ENCODE measurements at places on chromosomes 3 and 15.

GRCh38 chr3:161556533-161556932 is 59.9 kb downstream of the OTOL1 start:
- DNase-seq, result no peak

DNA sequence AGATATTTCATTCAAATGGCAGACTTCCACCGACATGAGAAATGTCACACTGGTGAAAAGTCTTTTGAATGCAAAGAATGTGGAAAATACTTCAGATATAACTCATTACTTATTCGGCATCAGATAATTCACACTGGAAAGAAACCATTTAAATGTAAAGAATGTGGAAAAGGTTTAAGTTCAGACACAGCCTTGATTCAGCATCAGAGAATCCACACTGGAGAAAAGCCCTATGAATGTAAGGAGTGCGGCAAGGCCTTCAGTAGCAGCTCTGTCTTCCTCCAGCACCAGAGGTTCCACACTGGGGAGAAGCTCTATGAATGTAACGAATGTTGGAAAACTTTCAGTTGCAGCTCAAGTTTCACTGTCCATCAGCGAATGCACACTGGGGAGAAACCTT is 8.6 kb upstream of the ZNF621 start:
- DNase-seq, result no peak

- DNase-seq, result no peak
Observed at GRCh38 chr3:165197481-165197800, 1.3 kb upstream of the SLITRK3 start.

DNA sequence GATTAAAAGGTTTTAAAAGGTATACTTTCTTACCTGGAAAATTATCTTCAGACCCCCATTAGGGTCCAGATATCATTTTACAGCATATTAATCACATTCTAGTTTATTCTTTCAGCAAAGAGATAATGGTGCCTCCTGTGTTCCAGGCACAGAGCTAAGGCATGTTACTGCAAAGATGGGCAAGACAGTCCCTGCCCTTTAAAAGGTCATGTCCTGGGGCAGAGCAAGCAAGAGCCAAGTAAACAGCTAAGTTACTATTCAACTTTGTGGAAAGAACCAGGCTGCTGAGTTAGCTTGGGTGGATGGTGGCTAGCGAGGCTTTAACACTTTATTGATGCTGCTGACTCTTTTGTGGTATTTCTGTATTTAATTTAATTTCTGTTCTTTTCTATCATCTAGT is 75.0 kb downstream of the LRRC28 start:
- no peak for DNase-seq

DNA sequence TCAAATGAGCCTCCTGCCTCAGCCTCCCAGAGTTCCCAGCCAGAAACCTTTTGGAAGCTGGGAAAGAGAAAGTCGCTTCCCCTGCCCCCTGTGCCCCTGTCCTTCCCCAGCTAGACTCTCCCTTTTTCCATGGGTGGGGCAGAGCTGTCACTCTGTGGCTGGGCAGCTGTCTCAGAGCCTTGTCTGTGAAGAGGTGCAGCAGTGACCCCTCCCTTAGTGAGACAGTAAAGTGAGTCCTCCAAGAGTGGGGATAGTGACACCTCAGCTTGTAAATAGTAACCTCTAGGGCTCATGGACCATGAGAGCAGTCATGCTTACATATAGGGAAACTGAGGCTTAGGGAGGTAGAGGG is 76.3 kb downstream of the SMAD6 start:
- no peak for DNase-seq

- DNase-seq, result no peak
Observed at GRCh38 chr15:83767741-83768140, 113.8 kb downstream of the ADAMTSL3 start.

DNA sequence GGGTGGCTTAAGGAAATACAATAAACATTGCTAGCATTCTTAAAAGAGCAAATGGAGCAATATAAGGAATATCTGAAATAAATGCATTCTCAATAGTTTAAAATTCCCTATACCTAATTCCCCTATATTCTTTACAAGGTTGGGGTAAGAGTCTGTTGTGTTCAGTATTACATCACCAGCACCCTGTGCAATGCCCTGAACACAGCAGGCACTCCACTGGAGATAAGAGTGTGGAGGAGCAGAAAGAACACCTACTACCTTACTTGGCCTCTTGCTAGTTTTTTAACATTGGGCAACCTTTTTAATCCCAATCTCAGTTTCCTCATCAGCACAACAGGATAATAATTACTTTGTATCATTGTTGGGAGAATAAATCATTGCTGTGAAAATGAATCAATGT is 140.2 kb upstream of the PLXND1 start:
- DNase-seq, result no peak

GRCh38 chr15:29472901-29473445 is 203.4 kb upstream of the NSMCE3 start:
- no peak for DNase-seq

DNA sequence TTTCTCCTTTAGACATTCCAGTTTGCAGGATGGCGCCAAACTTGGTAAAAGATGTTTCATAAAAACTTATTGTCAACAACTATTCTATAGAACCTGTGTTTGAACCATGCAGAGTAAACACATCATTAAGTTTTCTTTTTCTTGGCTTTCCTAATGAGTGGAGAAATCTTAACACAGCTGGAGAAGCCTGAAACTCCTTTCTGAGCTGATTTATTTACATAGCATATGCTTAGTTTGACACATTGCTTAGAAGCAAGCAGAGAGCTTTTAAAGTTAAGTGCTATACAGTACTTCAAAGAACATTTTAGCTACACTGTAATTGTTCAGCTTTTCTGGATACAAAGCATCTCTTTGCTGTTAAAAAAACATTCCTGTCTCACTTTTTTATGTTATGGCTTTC is 61.0 kb upstream of the PAQR5 start:
- DNase-seq, result no peak

DNA sequence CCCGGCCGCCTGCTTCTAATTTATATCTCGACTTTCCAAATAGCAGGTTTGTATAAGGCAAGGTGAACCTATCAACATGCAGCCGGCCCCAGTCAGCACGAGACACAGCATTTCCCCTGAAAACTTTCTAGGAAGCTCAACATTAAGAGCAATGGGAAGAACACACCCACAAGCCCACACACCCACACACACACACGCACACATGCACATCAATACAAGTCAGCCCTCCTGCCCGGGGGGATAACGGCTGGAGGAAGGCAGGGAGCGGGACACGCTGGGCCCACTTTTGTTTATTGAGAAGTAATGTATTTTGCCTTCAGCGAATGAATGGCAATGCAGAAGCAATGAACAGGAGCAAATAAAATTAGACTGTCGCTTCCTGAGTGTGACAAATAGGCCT is 83.5 kb downstream of the PCSK6 start:
- DNase-seq, result no peak

DNA sequence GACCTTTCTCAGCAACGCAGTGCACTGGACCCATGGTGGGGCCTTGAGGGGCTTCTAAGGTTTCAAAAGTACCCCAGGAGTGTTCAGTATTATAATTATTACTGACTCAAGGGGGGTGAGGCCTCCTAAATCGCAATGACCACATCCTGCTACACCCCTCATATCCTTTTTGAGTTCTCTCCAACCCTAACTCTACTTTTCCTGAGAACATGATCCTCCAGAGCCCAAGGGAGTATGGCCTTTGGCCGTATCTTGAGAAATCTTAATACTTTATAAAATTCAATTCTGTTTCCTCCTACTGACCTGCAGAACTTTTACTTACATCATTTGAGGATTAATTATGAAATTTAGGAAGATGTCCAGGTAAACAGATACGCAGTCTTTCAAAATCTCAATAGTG is 30.4 kb upstream of the RARRES1 start:
- DNase-seq, result no peak

DNA sequence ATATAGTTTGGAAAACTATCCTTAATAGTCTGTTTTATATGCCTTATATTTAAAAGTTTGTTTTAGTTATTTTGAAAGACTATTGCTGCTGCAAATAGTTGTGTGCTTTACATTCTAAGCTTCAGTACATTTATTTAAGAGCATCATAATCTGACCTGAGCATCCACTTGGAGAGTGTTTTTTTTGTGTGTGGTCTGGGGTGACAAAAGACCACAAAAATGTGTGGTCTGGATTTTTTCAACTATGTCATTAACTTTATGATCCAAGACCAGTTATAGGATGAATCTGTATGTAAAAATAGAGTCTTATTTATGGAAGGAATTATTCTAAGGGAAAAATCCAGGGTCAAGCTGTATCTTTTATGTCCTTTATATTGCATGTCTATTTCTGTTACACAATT is 77.4 kb downstream of the SLTM start:
- DNase-seq, result no peak

- DNase-seq, result no peak
Observed at GRCh38 chr3:71850654-71851053, 65.7 kb upstream of the PROK2 start.

GRCh38 chr15:95278532-95279245 is 1047.3 kb downstream of the MCTP2 start:
- DNase-seq, result no peak

DNA sequence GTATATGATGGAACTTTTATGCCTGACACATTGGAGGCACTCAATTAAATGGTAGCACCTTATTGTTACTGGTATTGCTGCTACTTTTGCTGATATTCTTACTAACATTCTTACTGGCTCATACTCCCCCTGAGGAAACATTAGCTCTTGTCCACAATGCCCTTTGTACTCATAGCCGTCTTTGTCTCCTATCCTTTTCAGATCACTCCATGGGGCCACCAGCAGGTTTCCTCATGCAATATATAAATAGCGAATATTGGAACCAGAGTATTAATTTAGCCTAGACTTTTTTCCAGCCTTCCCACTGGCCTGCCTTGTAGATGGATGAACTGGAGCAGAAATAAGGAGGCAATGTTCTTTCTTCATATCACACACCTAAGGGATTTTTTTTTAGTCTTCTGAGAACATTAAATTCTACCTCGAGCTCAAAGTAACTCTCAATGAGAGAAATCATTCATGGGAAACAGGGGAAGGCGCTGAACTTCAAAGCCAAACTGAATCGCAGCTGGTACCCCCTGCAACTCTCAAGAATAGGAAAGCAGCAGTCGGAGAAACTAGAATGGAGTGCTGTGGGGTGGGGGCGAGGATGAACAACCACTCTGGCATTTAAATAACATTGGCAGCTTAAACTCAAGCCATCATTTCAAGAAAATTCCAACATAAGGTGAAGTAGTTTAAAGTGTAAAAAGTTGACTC is 300.3 kb downstream of the TAFA4 start:
- DNase-seq, result no peak

DNA sequence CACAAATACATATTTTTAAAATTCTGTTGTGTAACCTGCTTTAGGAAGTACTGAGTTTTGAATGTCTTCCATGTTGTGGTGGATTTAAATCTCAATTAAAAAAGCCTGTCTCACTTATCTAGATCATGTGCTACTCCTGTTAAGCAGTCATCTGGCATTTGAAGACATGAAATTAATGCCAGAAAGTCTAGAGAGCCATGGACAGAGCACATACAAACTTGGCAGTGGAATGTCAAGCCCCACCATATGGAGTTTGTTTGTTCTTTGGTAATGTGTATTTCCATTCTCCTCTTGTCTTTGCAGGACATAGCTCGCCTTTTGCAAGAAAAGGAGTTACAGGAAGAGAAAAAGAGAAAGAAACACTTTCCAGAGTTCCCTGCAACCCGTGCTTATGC is 39.3 kb upstream of the UTS2B start:
- DNase-seq, result no peak

DNA sequence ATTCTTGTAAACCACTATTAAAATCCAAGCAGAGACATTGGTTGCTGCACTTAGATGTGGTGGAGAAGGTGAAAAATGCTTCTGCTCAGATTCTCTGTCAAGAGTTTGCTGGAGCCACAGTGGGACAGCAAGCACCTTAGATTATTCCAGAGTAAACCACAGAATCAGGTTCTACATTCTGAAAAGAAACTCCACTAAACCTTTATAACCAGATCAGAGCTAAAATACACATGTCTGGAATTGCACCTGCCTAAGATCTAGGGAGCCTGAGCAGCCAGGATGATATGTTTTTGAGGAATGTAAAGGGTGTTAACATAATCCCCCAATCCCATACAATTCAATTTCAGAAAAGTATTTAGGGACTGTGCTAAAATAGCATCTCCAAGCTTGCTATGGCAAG is at the start of gene ZPLD1:
ZPLD1 (plus strand) TSS at position 301 of the 400 bp plus-strand sequence. CDS start 3,473 bp downstream, outside the sequence.
- no peak for DNase-seq

- no peak for DNase-seq
Observed at GRCh38 chr3:48595075-48595525, at the start of gene COL7A1. COL7A1 (minus strand) TSS chr3:48595329; CDS start chr3:48595159, 170 bp downstream.

- no peak for DNase-seq
Observed at GRCh38 chr3:116007000-116007399, 383.7 kb downstream of the GAP43 start.

DNA sequence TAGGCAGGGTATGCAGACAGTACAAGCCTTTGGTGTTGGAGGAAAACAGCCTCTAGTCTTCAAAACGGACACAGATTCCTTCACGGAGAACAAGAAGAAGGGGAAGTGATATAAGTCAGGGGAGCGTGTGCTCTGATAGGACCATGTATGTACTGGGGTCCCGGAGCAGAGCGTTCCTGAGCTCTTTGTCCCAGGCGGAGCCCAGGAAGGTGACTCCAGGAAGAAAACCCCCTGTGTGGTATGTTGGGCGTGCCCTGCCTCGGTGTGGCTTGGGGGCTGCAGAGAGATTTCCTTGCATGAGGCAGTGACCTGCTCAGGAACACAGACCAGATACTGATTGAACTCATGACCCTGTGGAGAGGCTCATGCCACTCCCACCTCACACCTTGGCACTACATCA is 21.7 kb downstream of the MELTF start:
- no peak for DNase-seq

DNA sequence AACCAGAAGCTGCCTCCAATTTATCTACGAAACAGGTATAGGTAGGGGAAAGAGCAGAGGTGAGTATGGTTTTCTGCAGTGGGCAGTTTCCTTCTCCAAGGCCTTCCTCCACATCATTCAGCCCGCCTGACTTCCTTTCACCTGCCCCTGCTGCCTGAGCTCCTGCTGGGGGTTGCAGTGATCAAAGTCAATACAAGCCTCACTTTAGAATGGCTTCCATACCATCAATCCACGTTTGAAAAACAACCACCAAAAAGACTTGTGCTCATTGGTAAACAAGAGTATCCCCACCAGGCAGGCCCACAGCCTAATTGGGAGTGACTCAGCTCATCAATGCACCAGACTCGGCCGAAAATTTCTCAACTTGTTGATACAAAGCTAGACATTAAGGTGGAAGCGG is 159.9 kb downstream of the MAGI1 start:
- DNase-seq, result no peak

Data from activated CD8-positive, alpha-beta T cell treated with anti-CD3 and anti-CD28 coated beads, Interleukin-2, amount 10 ng/mL, durations not matched to agents 7 days and 5 days (primary cell).